Mammary epithelial cell (primary cell): ENCODE measurements at places on chromosomes 16 and 17. TPM values are rescaled to one million over a fixed set of nuclear protein-coding genes. Genes with fewer than 3 reads are reported as not detected.

- no peak for DNase-seq
Observed at GRCh38 chr17:20304961-20305360, 162.4 kb downstream of the LGALS9B start.

GRCh38 chr16:10564591-10564990 is 15.8 kb downstream of the EMP2 start:
- no peak for DNase-seq

DNA sequence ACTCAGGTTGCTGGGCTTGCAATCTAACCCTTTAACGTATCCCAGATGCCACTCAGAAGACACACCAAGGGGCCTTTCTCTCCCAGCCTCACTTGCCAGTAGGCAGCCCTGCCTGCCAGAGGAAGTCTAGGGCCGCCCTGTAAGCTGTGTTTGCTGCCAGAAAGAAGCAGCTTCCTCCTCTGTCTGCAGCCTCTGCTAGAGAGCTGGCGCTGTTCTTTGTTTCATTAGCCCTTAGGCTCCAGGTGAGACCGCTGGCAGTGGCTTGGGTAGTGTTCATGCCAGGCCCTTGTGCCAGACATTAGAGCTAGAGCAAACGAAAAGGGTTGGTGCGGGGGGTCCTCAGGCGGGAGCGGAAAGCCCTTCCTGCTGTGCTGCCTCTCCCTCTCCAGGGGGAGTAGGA is 8.9 kb downstream of the CTRL start:
- no peak for DNase-seq

- DNase-seq, result peak; percentile 57
Observed at GRCh38 chr17:8946476-8946875, 19.0 kb downstream of the PIK3R5 start.

DNA sequence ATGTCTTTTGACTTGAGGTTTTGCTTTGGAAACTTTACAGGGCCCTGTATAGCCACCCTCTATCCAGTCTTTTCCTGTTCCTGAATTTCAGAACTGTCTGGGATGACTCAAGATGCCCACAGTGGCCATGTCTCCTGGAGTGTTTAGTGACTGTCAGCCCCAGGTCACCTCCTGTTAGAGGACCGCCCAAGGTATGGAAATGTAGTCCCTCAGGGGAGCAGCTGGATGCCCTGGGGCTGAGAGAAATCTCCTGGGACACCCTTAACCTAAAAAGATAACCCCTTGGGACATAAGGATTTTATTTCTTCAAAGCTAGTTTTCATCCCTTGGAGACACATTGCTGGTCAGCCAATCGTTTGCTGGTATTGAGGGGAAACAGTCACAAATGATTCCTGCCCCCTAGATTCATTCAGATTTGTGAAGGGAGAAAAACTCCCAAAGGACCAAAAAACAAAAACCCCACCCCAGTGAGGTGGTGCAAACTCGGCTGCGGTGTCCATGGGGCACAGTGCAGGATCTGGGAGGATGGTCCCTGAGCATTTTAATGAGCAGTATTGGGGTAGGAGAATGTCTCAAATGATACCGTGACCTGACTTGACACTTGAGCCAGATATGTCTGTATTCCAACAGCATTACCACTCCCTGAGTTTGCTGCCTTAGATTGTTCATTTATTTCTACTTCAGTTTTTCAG is 1.7 kb downstream of the ZNF267 start:
- peak; percentile 70 for DNase-seq

GRCh38 chr16:62597875-62598274 is 561.6 kb upstream of the CDH8 start:
- DNase-seq, result no peak

CACNG3 gene
- total RNA-seq, result not detected in 2 replicates

- no peak for DNase-seq
Observed at GRCh38 chr17:40995116-40995515, 1.2 kb upstream of the KRTAP3-3 start.

- DNase-seq, result no peak
Observed at GRCh38 chr16:85436207-85436606, 176.9 kb upstream of the GSE1 start.

- DNase-seq, result no peak
Observed at GRCh38 chr17:15257796-15258512, 7.2 kb downstream of the PMP22 start.

TBC1D3L gene
- total RNA-seq, result 3.5 TPM

LRRC75A gene
- 0.16 TPM in 2 replicates for total RNA-seq

PPP1R1B gene
- not detected in 2 replicates for total RNA-seq

KRTAP4-9 gene
- not detected for total RNA-seq

DNA sequence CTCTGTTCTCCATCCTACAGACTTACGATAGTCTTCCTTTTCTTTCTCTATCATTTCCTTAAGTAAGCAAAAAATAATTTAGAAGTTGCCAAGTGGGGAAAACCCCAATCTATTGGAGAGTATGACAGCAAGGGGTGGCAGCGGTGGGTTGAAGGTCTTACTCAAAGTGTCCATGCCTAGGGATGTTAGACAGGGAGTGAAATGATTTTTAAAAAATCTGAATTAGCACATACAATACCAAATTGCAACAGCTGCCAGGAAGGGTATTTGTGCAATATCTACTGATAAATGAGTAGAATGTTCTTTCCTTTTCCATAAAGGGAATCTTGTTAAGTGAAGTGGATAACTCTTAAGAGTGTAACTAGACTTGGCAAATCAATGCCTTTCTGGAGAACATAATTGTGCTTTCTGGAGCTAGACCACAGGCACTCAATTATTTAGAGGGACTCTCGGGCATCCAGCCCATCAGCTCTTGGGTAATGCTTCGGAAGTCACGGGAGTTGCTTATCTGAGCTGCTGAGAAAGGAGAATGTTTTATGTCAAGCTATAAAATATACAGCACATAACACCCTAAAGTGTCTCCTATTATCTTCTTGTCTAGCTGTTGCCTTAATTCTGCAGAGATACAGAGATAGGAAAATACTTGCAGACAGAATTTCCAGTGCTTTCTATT is 151.5 kb downstream of the KCNJ2 start:
- DNase-seq, result no peak

GRCh38 chr17:50608700-50609379 is 25.8 kb upstream of the ABCC3 start:
- DNase-seq, result no peak

GRCh38 chr17:72725433-72726068 is 366.9 kb downstream of the SLC39A11 start:
- peak; percentile 56 for DNase-seq

CTRL gene
- total RNA-seq, result 0.17 TPM

- no peak for DNase-seq
Observed at GRCh38 chr17:75998327-75998795, 2.3 kb upstream of the CDK3 start.

GRCh38 chr17:29568331-29569244 is at the start of gene TP53I13:
Gene TP53I13 (plus strand): TSS chr17:29568701. CDS start chr17:29568759, 58 bp downstream.
- DNase-seq, result peak; percentile 74

GRCh38 chr16:75246504-75247205 is 4.8 kb downstream of the BCAR1 start:
- no peak for DNase-seq

- DNase-seq, result no peak
Observed at GRCh38 chr17:49832840-49833599, 14.8 kb downstream of the TAC4 start.

ITGAX gene
- 0.16 and 0.21 TPM in 2 replicates for total RNA-seq

DNA sequence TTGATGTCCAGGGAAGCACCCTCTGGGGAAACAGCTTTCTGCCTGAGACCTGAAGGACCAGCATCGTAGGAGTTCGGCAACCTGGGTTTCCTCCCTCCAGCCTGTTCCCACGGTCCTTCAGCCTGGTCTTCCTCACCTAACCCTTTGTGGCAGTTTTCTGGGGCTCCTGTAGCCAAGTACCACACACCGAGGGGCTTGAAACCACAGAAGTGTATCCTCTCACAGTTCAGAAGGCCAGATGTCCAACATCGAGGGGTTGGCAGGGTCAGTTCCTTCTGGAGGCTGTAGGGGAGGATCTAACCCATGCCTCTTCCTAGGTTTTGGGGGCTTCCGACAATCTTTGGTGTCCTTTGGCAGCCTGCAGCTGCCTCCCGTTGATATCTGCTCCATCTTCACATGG is 381.0 kb upstream of the TNRC6C start:
- no peak for DNase-seq

C17orf107 gene
- 4.0 TPM for total RNA-seq

DNA sequence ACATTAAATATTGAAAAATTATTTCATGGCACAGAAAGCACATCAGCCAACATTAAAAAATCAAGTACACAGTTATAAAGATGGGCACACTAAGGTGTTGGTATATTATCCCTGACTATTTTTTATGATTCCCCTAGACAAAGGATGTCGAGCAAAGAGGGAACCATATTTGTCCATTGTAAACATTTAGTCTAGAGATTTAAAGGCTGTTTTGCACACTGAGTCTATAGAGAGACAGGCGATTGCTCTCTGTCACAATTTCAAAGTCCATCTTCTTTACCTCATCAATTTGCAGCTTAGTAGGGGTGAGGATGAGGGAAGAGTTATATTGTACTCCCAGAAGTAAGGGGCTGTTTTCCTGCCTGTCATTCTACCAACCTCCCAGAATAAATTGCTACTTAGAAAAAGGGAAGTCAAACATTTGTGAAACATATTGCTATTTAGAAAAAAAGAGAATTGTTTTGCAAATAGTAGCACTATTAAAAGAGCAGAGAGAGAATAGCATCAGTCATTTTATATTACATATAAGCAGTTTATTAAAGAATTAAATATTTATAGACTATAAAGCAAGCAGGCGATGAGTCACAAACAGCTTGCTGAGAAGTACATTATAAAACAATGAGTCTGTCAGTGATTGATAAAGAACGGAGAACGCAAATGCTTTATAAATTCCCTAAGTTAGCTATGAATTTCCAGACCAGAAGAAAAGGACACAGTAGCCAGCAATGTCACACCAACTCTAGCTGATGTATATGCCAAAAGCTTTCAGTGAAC is 270.6 kb upstream of the PMFBP1 start:
- no peak for DNase-seq

TMEM92 gene
- total RNA-seq, result under 0.01 TPM
